ENCODE measurements at places on chromosomes 3 and 15.

- peak; percentile 84 for DNase-seq
These were observed 71.0 kb upstream of the GALNT15 start for GRCh38 chr3:16103472-16103871.

DNA sequence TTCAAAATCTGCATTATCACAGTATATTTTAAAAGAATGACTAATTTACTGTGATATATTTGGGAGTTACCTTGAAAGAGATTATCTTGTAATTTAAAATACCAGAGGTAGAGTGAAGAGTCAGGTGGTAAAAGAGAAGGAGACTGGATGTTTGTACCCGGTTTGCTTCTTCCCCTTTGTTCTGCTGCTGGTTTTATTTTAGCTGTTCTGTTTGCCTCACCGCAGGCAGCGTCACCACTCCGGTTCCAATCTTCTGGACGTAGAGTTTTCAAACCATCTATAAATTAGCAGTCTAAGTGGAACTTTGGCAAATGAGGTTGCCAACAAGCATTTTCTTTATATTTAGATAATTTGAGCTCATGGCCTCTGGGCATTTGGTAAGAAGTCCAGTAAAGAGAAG, 38.2 kb downstream of the PPARG start:
- no peak for DNase-seq

DNA sequence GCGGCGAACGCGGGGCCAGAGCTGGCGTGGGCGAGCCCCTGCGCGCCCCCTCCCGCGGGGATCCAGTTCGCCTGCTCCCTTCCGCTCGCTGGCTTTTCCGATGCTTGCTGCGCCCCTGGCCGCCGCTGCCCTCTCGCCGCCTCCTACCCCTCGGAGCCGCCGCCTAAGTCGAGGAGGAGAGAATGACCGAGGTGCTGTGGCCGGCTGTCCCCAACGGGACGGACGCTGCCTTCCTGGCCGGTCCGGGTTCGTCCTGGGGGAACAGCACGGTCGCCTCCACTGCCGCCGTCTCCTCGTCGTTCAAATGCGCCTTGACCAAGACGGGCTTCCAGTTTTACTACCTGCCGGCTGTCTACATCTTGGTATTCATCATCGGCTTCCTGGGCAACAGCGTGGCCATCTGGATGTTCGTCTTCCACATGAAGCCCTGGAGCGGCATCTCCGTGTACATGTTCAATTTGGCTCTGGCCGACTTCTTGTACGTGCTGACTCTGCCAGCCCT, 721 bp downstream of the P2RY1 start:
- peak; percentile 2 for DNase-seq

- DNase-seq: no peak
These were observed 50.7 kb downstream of the ROPN1B start for GRCh38 chr3:126019683-126020082.

GRCh38 chr3:173138026-173138425, 3.0 kb downstream of the SPATA16 start:
- peak; percentile 72 for DNase-seq

DNA sequence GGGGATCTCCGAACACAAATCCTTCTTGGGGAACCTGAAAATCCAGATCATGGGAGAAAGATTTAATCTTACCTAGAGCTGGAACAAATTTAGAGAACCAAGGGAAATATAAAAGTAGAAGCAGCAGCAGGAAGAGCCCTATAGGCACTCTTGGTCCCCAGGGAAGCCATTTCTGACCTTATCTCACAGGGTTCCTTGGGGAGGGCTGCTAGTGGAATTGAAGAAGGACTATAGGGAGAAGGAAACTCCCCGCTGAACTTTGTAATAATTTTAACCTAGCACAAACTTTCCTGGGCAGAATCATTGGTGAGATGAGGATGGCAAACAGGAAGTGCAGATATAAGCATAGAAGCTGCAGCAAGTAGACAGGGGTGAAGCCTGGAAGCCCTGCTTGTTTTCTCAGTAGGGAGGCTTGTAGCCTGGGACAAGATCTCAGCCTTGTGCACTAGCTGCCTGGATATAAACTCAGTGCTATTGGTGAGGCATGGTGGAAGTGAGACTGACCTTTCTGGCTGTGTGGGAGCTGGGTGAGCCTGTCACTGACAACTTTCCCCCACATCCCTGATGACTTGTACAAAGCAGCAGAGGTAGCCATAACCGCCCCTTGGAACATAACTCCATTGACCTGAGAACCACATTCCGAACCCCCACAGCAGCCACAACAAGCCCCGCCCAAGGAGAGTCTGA, 343.0 kb upstream of the TGFBR2 start:
- DNase-seq: no peak

Data from astrocyte of the cerebellum (primary cell).